ENCODE measurements at places on chromosomes 4 and X. TPM values are rescaled to one million over a fixed set of nuclear protein-coding genes. Genes with fewer than 3 reads are reported as not detected.

C1QTNF7 gene
- total RNA-seq: 12.0 TPM

ESX1 gene
- total RNA-seq: not detected

- no peak overlapping the region for H3K4me3 ChIP-seq
These were observed 65.5 kb downstream of the FHDC1 start for GRCh38 chr4:153001626-153002025.

DNA sequence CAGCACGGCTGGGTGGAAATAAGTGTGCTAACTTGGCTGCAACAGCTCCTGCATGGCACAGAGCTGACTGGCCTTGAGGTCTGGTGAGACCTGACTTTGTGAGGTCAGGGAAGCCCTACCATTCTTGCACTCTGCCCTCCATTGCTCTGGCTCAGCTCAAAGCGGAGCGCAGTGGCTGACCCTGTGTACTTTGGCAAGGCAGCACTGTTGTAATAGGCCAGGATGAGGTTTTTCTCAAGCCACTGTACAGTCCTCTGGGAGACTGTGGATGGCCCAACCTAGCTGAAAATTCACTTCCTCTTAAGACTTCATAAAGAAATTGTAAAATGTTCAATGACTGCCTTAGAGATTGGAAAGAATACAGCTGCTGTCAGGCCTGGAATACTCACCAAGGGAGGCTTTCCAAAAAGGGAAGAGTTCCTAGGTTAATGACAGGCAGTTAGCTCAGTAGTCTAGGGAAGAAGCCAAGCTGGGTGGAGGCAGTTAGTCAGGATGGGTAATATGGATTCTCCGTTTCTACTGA is 129.8 kb downstream of the GUCY2F start:
- no peaks in the 10 kb centered on the region for H3K36me3 ChIP-seq
- H3K4me3 ChIP-seq: no peak overlapping the region
- no peak overlapping the region for H3K27ac ChIP-seq
- H3K27me3 ChIP-seq: no peaks in the 10 kb centered on the region

GRCh38 chr4:38907696-38908270 is 40.2 kb downstream of the FAM114A1 start:
- no peaks in the 10 kb centered on the region for H3K27me3 ChIP-seq
- H3K36me3 ChIP-seq: peaks cover 53% of the 10 kb centered on the region

- H3K4me3 ChIP-seq: no peak overlapping the region
- H3K27me3 ChIP-seq: no peaks in the 10 kb centered on the region
- no peak for DNase-seq
- no peaks in the 10 kb centered on the region for H3K4me1 ChIP-seq
These were observed 40.0 kb downstream of the PWWP3B start for GRCh38 chrX:106208154-106208553.

DNA sequence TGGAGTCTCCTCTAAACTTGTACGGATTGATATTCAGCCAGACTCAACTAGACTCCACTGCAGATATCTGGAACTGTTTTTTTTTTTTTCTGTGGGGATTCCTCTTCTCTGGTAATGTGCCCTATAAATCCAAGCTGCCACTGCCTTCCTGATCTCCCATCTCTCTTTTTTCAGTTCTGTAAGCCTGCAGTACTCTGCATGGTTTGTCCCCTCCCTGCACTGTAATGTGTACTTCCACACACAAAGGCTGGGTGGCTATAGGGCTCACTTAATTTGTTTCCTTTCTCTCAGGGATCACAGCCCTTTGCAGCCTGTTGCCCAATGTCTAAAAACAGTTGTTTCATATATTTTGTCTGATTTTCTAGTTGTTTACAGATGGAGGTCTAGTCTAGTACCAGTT is 84.7 kb upstream of the RPA4 start:
- H3K36me3 ChIP-seq: no peaks in the 10 kb centered on the region
- no peaks in the 10 kb centered on the region for H3K27me3 ChIP-seq
- no peaks in the 10 kb centered on the region for H3K4me1 ChIP-seq

DNA sequence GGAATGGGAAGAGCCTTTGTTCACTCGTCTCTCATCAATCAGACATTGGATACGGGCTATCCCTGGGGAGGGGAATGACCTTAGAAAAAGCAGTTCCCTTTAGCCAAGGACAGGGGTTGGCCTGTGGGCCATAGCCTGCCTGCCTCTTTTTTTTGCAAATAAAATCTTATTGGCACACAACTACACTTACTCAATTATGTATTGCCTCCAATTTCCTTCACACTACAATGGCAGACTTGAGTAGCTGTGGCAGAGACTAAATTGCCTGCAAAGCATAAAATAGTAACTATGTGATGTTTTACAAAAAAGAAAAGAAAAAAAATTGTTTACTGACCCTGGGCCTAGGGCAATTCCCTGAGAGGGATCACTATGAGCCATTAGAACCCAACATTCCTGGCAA is 23.4 kb downstream of the PPP1R2C start:
- H3K4me1 ChIP-seq: no peaks in the 10 kb centered on the region
- H3K36me3 ChIP-seq: no peaks in the 10 kb centered on the region
- H3K27me3 ChIP-seq: no peaks in the 10 kb centered on the region
- DNase-seq: no peak
- no peak overlapping the region for H3K4me3 ChIP-seq
